Heart right ventricle (tissue), 16 donors: ENCODE measurements at places on chromosomes 12 and 14.

DNA sequence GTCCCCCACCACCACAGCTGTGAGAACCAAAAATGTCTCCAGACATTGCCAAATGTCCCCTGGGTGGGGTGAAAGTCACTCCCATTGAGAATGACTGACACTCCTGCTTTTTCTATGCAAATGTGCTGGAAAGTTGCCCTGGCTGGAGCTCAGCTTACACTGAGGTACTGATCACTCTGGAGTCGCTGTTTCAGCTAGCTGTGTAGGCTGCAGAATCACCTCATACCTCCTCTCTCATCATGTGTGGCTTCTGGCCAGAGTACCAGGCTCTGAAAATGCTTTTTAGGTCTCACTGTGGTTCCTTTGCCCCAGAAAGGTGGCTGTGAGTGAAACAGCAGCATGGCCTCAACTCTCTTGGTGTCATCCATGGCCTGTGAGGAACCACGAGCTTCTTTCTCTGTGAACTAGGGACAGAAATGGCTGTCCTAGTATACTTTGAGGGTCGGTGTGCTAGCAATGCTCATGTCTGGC, 414.4 kb downstream of the DPF3 start:
- no peak overlapping the region for H3K27ac ChIP-seq
- H3K36me3 ChIP-seq, result no peaks in the 10 kb centered on the region
- no peaks in the 10 kb centered on the region for H3K27me3 ChIP-seq
- peaks cover 16% of the 10 kb centered on the region for H3K4me1 ChIP-seq

GRCh38 chr12:120668868-120669840, 17.8 kb upstream of the MLEC start:
- DNase-seq, result no peak
- no peaks in the 10 kb centered on the region for H3K27me3 ChIP-seq
- H3K36me3 ChIP-seq, result no peaks in the 10 kb centered on the region
- H3K27ac ChIP-seq, result no peak overlapping the region
- H3K4me1 ChIP-seq, result no peaks in the 10 kb centered on the region
- H3K4me3 ChIP-seq, result no peak overlapping the region

DNA sequence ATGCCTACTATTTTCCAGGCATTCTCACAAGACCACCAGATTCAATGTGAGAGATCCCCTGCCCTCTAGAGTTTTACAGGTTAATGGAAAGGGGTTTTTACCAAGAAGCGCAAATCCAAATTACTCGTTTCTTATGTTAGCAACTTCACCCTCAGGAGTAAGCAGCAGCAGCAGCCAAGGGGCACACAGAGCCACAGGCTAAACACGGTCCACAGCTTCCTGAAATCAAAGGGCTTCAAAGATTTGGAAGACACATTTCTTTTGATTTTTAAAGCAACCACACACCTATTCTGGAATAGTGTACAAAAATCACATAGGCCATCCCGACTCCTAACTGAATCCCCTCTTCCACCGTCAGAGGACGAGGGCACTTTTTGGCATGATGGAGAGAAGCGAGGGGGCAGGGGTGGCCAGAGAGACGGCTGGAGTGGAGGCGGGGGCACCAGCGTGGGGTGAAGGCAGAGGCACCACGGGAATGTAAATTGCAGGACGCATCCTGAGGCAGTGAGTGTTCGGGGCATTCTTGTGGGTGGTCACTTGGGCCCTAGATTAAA, 107.0 kb downstream of the ARF6 start:
- H3K4me1 ChIP-seq, result peaks cover 65% of the 10 kb centered on the region
- peak overlapping the region; percentile 88 for H3K27ac ChIP-seq
- no peak for DNase-seq
- H3K27me3 ChIP-seq, result no peaks in the 10 kb centered on the region
- no peaks in the 10 kb centered on the region for H3K36me3 ChIP-seq
- H3K4me3 ChIP-seq, result no peak overlapping the region

DNA sequence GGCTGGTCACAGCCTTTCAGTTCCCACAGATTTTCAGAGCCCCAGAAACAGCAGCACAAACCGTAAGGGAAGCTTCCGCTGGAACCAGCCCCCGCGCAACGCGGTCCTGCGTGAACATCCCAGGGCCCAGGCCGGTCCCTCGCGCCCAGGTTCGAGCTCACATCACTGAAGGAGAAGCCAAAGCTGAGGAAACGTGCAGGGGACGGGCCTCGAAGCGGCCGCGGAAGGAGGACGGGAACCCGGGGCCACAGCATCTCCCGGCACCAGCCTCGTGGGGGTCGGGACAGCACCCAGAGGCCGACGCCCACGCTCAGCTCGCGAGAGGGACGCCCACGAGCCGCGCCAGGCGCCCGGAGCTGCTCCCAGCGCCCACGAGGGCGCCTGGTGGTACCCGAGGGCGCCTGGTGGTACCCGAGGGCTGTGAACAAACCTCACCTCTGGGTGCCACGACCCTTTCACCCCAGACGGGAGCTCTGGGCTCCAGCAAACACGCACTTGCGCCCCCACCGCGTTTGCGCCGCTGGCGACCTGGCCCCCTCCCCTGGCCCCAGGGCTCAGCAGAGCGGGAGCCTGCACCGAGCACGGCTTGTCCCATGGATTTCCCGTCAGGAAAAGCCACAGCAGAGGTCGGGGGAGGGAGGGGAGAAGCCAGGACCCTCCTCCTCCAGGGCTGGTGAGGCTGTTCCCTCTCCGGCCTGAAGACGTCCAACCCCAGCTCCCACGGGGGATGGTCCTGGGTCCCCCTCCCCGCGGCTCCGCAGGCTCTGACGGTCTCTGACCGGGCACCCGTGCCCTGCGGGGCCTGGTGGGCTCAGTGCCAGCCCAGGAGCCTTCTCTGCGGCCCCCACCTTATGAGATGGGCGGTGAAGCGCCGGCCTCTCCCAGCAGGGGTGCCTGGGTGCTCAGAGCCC, 6.9 kb downstream of the LRCOL1 start:
- H3K4me3 ChIP-seq, result peak overlapping the region; percentile 60
- H3K27me3 ChIP-seq, result peaks cover 28% of the 10 kb centered on the region
- no peaks in the 10 kb centered on the region for H3K36me3 ChIP-seq
- DNase-seq, result no peak
- peak overlapping the region; percentile 61 for H3K27ac ChIP-seq

- no peak overlapping the region for H3K27ac ChIP-seq
- no peak for DNase-seq
- H3K27me3 ChIP-seq, result no peaks in the 10 kb centered on the region
Measured at GRCh38 chr12:49689785-49690184, 17.4 kb downstream of the FMNL3 start.

- peak overlapping the region; percentile 82 for H3K27ac ChIP-seq
- H3K27me3 ChIP-seq, result no peaks in the 10 kb centered on the region
- H3K36me3 ChIP-seq, result no peaks in the 10 kb centered on the region
Measured at GRCh38 chr14:34129927-34130552, 179.2 kb upstream of the EGLN3 start.
